ENCODE measurements at places on chromosomes 11 and 22.

DNA sequence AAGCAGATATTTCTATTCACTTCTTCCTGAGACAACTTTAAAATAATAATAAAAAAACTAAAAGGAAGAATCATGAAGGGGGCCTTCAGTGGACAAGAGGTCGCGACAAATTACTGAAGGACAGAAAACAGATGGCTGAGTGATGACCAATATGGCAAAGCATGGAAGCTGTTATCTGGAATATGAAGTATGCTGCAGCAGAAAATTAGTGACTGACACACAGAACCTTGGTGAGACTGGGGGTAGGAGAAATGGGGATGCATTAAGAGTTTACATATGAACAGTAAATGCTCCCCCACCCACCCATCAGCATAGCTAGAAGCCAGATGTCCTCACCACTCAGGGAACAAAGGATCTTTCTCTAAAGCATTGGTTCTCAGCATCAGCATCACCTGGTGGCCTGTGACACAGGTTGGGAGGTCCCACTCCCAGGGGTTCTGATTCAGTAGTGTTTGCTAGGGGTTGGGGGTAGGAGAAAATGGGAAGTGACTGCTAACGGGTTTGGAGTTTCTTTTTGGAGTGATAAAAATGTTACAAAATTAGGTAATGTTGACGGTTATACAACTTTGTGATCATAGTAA is 59.7 kb downstream of the NARS2 start:
- no peak for DNase-seq

- DNase-seq = peak; percentile 79
Observed at GRCh38 chr22:28829358-28830181, 29.2 kb upstream of the XBP1 start.

GRCh38 chr11:88301488-88302140 is 35.9 kb downstream of the CTSC start:
- peak; percentile 32 for DNase-seq

DNA sequence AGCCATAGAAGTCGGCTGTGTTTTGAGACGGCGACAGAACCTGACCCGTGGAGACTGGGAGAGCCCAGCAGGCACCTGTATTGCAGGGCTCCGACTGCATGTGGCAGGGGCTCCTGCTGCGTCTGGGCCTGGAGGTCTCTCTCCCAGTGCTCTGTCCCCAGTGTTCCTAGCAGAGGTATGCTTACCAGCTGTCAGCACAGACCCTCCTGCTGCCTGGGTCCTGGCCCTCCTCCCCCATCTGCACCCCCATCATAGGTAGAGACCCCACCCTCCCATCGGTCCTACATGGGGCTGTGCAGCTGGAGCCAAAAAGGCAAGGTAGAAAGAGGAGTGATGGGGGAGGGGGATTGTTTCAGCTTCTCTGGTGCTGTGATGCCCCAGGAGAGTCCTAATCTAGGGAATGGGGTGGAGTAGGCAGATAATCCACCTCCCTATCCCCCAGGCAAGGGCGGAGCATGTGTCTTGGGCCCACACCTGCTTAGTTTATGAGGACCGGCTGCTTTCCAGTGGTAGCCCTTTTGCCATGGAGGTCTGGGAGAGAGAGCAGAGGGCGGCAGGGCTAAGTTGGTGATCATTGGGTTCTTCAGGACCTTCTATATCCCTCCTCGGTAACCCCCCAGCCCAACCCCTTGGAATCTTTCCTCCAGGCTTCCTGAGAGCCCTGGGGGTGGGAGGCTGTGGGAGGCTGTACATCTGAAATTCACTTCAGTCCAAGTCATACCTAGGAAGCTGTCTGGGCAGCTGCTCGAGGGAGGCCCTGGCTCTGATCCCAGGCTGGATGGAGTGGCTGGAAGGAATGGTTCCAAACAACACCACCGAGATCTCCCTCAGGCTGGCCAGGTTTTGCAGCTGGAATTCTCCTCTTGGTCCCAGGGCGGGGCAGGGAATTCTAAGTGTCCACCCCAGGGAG is 5.3 kb downstream of the SLC7A4 start:
- DNase-seq = peak; percentile 71

DNA sequence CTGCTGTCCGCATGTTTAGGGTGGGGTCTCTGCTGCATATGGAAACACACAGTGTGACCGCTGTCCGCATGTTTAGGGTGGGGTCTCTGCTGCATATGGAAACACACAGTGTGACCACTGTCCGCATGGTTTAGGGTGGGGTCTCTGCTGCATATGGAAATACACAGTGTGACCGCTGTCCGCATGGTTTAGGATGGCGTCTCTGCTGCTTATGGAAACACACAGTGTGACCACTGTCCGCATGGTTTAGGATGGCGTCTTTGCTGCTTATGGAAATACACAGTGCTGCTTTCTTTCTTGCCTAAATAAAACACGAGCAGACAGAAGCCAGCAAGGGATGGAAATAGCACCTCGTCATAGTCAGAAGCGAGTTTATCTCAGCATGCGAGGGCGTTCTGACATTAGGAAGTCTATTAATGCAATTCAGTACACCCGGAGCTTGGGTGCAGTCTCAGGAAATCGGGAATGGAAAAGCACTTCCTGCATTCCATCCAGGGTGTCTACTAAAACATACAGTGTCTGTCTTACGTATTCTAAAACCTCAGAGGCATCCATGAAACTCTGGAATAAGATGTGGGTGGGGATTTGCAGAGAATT is 32.6 kb upstream of the TOLLIP start:
- peak; percentile 54 for DNase-seq

DNA sequence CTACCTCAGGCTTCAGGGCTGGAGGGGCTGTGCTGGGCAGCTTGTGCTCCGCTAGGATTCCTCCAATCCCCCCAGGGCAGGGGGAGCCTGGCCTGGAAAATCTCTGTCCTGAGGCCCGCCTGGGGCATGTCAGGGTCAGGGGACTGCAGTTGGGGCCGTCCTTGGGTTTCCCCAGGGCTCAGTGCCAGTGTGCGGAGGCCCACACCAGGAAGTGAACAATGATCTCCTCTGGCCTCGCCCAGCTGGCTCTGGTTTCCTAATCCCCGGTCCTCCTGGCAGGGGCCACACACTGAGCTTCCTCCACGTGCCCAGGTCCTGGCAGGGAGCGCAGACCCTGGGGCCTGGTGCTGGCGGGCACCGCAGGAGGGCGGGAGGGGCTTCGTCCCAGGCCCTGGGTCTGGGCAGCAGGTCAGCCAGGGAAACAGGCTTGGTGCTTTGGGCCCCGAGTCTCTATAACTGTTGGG is 1.4 kb upstream of the MUC2 start:
- DNase-seq = peak; percentile 71

GRCh38 chr11:86490582-86490981 is 115.9 kb downstream of the CCDC81 start:
- peak; percentile 54 for DNase-seq

GRCh38 chr22:46538814-46539160 is 1.4 kb upstream of the CELSR1 start:
- peak; percentile 65 for DNase-seq

GRCh38 chr11:76670485-76671236 is at the start of gene LRRC32:
Gene LRRC32, minus strand, starts transcription at chr11:76670747. Its CDS starts 4,793 bp downstream, at chr11:76665954.
- peak; percentile 82 for DNase-seq

GRCh38 chr22:44895296-44896055 is 114.3 kb downstream of the PHF21B start:
- DNase-seq = no peak

GRCh38 chr11:121321614-121322243 is 29.2 kb downstream of the SC5D start:
- DNase-seq = peak; percentile 63

DNA sequence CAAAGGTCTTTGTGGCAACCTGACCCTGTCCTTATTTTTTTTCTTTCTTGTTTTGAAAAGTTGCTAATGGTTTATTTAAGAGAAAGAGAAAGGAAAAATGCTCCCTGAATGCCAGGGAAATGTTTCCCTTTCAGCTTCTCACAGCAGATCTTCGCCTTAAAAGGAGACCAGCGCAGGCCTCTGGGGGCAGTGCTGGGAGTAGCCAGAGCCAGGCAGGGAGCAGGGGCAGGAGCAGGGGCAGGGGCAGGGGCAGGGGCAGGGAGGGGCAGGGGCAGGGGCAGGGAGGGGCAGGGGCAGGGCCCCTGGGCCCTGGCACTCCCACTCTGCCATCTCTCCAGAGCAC is 5.1 kb downstream of the MOB2 start:
- DNase-seq = no peak

DNA sequence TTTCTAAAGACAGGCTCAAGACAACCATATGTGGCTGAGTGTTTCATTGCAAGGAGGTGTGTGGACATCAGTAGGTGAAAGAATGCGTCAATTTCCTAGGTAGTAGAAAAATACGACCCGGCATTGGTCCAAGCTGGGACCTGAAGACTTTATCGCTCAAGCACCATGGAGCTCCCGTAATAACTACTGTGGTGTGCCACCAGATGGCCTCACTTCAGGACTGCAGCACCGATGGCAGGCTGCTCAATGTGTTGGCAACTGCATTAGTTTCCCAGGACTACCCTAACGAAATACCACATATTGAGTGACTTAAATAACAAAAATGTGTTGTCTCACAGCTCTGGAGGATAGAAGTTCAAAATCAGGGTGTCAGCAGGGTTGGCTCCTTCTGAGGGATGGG is 72.4 kb upstream of the FAT3 start:
- DNase-seq = no peak

DNA sequence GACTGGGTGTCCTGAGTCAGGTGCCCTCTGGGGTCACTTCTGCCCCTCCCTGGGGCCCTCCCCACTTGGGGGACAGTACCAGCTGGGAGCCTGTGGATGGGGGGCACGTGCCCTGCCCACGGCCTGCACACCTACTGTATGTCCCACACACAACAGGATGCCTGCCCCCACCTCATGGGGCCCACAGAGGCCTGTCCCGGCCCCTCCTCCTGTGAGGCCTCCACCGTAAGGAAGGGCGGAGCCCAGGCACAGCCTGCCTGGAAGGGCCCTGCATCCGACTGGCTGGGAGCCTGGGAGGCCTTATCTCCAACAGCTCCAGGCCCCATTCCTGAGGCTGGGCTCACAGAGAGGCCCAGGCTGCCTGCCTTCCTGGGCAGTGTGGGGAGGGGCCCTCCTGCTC is 47.8 kb downstream of the BRSK2 start:
- DNase-seq = peak; percentile 38

GRCh38 chr22:30398685-30399680 is 2.2 kb downstream of the SEC14L2 start:
- DNase-seq = no peak

DNA sequence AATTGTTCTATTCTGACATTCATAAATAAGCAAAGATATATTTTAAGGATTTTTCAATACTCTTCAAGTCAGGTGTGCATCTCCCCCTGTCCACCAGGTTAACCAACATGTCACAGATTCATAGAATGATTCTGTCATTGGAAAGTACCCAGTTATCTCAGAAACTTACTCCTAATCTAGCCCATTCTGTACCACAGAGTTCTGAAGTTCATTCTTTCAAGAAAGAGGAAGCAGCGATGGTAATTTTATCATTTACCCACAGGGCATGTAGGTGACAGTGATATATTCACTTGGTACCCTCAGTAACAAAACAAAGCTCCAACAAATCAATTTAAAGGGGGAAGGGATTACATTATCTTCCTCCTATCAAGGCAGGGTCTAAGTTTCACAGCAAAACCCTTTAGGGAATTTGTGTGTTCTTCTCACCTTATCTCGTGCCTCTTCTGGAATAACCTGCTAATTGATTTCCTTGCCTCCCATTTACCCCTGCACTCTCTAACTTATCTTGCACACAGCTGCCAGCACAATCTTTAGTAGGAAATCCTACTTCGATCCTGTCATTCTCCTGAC is 19.0 kb upstream of the MPPED2 start:
- no peak for DNase-seq

GRCh38 chr11:9057007-9057406 is 34.4 kb downstream of the SCUBE2 start:
- DNase-seq = peak; percentile 95

DNA sequence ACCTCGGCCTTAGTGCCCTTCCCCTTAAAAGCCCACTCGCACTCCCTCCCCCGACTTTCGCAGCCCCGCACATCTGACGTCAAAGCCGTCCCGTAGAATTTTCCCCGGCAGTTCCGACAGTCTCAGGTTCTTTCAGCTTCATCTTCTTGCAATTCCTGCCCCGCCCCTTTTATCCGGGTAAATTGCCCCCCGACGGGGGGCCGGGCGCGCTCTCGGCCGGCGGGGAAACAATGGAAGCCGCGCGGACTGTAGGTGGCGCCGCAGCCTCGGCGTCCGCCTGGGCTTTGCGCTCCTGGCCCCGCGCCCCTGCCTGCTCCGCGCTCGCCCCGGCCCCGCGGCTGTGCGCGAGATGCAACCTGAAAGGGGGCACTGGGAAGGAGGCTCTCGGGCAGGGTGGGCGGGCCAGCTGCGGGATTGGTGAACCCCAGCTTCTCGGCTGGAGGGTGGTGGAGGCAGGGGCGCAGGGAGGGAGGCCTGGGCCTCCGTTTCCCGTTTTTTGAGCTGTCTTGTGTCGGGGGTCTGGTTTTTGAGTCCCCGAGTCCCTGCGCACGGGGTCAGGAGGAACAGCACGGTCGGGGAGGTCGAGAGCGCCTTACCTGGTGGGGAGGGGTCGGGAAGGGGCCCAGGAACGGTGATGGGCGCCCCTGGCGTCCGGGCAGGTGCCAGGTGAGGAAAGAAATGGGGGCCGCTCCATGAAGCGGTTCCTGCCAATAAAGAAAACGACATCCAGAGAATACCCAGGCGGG is 859 bp upstream of the FGF19 start:
- DNase-seq = peak; percentile 70

- no peak for DNase-seq
Observed at GRCh38 chr11:36763187-36763586, 165.2 kb upstream of the RAG2 start.

DNA sequence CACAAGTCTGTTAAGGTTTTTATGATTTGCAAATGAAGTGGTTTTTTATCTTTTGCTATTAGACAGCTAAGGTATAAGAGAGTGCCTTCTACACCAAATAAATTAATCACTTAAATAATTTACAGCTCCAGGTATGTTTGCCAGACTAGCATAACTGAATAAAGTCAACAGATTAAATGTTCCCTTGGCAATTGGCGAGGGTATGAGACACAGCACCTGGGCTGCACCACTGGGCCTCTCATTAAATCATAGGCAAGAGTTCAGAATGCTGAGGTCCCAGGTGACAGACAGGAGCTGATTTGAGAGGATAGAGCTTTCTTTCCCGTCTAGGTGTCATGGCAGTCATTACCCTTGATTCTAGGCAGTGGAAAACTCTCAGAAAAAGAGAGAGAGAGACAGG is 62.6 kb upstream of the WT1 start:
- no peak for DNase-seq

- no peak for DNase-seq
Observed at GRCh38 chr11:57546869-57547475, 9.6 kb downstream of the SMTNL1 start.

- DNase-seq = no peak
Observed at GRCh38 chr11:83835423-83835822, 549.3 kb upstream of the CCDC90B start.

Measured in muscle of leg (tissue), 16 donors.